ENCODE measurements at places on chromosomes 12 and 14.

GRCh38 chr12:99906786-99907579, 77.8 kb downstream of the ANKS1B start:
- DNase-seq = no peak

GRCh38 chr12:123151457-123152454, 866 bp upstream of the PITPNM2 start:
- no peak for DNase-seq

DNA sequence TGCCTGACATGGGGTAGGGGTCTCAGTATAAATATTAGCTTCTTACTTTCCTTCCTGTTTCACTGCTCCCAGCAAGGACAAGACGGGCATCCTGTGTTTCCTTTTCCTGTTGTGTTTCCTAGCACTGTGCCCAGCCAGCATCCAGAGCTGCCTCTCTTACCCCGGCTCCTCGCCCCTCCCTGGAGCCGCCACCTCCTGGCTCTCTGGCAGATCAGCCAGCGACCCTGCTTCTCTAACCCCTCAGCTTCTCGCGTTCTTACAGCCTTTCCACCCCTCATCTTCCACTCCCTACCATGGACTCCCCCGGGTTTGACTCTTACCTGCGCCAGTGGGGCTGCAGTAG, 17.8 kb downstream of the HDAC7 start:
- DNase-seq = no peak

GRCh38 chr12:64521833-64522232, 69.9 kb downstream of the TBK1 start:
- DNase-seq = no peak

DNA sequence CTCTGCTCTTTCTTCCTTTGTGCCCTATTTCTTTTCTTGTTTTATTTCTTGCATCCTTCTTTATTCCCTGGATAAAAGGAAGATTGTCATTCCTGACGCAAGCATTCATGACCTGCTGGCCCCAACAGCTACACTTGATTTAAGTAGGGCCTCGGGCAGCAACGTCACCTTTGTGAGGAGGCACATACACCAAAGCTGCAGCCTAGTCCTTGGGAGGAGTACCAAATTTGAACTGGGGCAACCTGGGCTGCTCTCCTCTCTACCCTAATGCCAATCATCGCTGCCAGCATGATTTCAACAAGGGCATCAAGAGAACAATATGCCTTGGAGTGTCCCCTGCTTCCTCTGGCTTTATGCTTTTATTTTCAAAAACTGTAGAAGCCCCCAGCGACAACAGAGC, 76.4 kb downstream of the C12orf50 start:
- no peak for DNase-seq

DNA sequence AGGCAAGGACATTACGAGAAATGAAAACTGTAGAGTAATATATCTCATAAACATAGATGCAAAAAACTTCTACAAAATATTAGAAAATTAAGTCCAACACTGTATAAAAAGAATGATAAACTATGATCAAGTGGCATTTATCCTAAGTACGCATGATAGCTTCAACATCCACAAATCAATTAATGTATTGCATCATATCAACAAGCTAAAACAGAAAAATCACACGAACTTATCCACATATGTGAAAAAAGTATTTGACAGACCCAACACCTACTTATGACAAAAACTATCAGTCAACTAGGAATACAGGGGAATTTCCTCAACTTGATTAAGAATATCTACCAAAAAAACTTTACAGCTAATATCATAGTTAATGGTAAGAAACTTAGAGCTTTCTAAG, 129.9 kb upstream of the ALG10 start:
- DNase-seq = no peak

- no peak for DNase-seq
Observed at GRCh38 chr12:100189636-100190394, 10.8 kb upstream of the ACTR6 start.

- no peak for DNase-seq
Observed at GRCh38 chr14:24123424-24124417, 6.7 kb upstream of the FITM1 start.

GRCh38 chr14:77583657-77584056, 32.8 kb downstream of the SPTLC2 start:
- DNase-seq = no peak

GRCh38 chr14:52002542-52002941, 13.2 kb downstream of the RTRAF start:
- no peak for DNase-seq

- no peak for DNase-seq
Observed at GRCh38 chr12:81644503-81644902, 114.6 kb downstream of the PPFIA2 start.

DNA sequence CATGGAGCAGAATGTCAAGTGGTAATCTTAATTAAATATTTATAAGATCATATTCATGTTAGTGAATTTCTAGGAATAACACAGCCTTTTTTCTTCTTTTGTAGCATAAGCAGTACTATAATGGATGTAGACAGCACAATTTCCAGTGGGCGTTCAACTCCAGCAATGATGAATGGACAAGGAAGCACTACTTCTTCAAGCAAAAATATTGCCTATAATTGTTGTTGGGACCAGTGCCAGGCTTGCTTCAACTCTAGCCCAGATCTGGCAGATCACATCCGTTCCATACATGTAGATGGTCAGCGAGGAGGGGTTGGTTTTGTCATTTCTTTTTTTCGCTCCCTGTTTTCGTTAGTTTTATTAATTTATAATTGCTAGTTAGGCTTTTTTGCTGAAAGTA, 23.1 kb downstream of the AEBP2 start:
- no peak for DNase-seq

DNA sequence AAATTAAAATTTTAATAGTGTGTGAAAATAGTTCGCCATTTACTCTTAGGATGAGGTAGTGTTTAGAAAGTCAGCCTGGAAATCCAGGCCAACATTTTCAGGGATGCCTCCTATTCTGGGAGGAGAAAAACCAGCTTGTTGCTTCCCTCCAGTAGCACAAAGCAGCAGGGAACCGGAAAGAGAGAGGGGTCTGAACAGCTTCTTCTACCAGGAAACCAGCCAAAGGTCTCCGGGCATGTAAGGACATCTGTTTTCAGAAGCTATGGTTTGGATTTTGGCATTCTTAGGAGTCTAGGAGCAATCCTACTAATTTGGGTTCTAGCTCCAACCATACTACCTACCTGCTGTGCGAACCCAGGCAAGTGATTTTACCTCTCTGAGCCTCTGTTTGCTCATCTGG, 85.3 kb downstream of the DPF3 start:
- DNase-seq = no peak

GRCh38 chr12:54689034-54689372, 40.8 kb upstream of the DCD start:
- no peak for DNase-seq

- DNase-seq = no peak
Observed at GRCh38 chr12:42633594-42633993, 44.0 kb upstream of the PRICKLE1 start.

DNA sequence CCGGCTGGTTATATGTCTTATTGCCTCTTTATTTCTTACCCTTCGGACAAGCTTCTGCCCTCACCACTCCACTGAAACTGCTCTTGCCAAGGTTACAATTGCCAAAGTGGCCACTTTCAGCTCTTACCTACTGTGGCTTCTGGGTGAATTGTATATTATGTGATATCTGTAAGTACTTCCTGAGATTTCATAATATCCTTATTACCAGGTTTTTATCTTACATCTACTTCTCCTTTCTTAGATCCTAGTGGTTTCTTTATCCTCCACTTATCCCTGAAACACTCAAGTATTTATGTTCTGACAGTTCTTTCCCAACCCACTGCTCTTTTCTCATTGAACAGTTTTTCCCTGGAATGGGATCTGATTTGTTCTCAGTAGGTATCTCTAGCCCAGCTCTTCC, 10.5 kb downstream of the CELA1 start:
- no peak for DNase-seq

DNA sequence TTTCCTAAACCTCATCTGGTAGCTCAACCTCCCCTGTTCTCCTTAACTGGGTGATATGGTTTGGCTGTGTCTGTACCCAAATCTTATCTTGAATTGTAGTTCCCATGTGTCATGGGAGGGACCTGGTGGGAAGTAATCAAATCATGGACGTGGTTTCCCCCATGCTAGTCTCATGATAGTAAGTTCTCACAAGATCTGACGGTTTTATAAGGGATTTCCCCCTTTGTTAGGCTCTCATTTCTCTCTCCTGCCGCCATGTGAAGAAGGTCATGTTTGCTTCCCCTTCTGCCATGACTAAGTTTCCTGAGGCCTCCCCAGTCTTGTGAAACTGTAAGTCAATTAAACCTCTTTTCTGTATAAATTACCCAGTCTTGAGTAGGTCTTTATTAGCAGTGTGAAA, 19.5 kb downstream of the COX16 start:
- no peak for DNase-seq

DNA sequence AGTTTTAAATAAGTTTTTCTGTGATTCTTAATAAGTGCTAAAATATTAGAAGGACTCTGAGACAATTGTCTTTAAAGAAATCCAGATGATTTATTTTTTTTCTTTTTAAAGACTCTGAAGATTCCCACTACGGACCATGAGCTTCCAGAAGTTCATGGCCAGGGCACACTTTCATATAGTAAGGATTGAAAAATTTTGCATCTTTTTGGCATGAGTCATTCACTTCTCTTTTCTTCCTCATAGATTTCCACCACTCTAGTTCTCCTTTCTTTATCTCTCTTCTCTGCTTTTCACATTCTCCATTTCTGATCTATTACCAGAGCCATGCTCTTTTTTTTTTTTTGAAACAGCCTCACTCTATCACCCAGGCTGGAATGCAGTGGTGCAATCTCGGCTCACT, 385.8 kb downstream of the FLRT2 start:
- no peak for DNase-seq

- peak; percentile 92 for DNase-seq
Observed at GRCh38 chr12:51970904-51971646, 19.6 kb downstream of the ACVR1B start.

DNA sequence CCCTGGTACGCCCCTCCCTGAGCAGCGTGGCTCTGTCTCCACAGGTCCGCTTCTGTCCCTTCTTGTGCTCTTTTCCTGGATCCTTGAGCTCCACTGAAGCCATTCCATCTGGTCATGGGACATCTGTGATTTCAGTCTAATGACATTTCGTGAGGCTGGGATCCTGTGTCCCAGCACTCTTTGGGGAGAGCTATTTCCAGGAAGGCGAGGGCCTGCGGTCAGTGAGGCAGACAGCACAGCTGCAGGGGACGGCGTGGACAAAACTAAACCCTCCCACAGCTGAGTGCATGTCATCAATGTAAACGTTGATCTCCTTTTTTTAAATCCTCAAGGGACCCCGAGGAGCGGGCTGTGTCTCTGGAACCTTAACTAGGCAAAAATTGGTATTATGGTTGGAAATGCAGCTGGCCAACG, 127.7 kb downstream of the DACT1 start:
- DNase-seq = no peak

DNA sequence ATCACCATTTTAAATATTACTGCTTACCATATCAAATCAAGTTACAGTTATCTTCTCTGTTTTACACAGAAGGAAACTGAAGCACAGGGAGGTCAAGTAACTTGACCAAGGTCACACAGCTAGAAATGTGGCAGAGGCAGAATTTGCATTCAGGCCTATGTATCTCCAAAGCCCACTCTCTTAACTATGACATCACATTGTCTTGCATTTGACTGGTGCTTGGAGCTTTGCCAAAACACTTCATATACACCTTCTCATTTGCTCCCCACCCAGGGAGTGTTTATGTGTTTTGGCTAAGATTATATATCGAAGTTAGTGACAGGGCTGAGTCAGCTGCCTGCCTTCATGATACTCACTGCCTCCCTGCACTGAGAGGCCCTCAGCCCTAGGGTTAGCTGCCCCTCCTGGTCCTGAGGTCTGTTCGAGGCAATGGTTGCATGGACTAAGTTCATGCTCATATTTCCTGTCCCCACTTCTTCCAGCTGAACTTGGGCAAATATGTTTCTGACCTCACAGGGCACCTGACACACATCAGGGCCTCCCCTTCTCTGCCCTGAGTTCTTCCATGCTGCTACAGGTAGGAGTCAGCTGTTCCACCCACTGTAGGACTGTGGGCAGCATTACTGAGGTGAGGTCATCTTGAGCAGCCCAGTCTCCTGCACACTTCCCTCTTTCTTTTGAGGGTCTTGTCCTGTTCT, 1.8 kb downstream of the GALNT6 start:
- no peak for DNase-seq

DNA sequence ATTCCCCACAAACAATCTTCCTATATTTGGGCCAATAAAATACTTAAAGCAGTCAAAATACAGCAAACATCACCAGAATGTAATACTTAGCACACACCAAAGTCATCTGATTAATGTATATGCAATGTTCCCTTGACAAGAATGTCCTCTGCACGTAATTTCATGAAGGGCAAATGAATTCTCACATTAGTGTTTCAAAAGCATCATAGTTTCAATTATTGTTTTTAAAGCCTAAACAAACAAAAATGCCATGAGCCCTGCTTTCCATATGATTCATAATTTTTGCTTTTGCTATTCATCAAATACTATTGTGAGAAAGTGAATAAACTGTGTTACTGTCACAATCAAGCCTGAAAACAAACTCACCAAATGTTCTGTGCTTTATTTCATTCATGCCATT, 156.0 kb downstream of the EPS8 start:
- peak; percentile 13 for DNase-seq

DNA sequence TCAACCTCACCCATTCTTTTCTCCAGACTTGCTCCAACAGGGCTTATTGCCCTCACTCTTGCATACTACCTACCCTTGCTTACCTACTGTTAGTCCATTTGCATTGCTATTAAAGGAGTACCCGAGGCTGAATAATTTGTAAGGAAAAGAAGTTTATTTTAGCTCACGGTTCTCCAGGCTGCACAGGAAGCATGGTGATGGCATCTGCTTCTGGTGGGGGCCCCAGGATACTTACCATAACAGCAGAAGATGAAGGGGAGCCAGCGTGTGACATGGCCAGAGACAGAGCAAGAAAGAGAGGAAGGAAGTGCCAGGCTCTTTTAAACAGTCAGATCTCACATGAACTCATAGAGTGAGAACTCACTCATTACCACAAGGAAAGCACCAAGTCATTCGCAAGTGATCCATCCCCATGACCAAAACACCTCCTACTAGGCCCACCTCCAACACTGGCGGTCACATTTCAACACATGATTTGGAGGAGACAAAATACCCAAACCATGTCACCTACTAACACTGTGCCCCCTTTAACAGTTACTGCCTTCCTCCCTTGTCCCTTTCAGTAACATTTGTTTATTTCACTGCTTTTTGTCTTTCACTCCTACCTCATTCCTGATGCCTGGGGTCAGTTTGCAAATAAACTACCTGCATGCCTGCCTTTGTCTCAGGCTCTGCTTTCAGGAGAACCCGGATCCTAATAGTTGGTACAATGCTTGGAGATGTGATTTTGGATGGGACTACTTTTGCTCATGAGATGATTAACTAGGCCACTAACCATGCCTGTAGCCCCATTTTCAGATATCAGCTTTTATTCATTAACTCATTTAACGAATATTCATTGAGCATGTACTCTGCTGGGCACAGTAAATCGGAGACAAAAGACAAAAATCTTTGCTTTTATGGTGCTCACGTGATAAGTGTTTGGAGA, 41.6 kb upstream of the CSRP2 start:
- DNase-seq = no peak

- DNase-seq = no peak
Observed at GRCh38 chr12:76259106-76259505, 89.1 kb downstream of the BBS10 start.

- DNase-seq = peak; percentile 56
Observed at GRCh38 chr14:64701660-64702059, 2.6 kb upstream of the PLEKHG3 start.

Data from foreskin keratinocyte (primary cell).